Posterior cingulate gyrus (tissue), 11 donors: ENCODE measurements at places on chromosomes 6 and 20.

DNA sequence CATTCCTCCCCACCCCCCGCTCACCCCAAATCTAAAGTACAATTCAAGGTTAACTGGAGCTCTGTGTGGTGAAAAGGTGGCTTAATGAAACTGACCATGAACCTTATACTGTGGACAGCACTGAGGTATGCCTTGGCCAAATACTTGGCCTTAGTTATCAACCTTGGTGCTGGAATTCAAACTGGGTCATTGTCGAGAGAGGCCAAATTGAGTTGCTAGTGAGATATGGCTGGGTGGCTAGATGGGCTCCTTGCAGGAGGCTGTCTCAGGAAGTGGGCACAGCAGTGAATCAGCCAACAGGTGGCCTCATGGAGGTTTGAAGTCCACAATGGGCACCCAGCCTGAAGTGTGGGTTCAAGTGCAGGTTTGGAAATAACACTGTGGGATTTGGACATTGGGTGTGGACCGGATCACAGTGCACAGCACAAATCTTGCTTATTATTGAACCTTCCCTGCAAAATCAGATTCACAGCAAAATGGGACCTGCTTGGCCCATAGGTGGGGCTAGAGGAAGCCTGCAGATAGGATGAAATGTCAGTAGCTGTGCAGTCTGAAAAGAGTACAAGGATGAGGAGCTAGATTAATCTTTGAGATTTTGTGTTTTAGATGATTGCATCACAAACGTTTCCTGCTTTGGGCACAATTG lies 5.6 kb upstream of the BTBD3 start:
- DNase-seq, result no peak

DNA sequence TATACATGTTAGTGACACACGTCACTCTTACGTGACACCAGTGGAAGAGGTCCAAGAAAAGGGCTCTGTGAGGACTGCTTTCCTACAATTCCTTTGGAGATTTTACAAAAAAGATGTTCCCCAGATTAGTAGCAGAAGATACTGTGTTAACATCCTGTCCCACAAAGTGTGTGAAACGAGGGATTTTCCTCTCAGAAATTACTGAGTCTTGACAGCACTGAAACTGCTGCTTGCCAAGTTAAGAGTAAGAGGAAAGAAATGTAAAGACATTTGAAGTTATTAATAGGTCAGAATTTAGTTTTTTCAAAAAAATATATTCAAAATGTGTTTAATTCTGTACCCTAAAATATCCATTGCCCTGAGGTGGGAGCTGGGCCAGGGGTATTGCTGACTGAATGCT lies 58.8 kb upstream of the MAP7 start:
- no peak for DNase-seq

- DNase-seq, result no peak
These were observed 41.9 kb downstream of the TRAM2 start for GRCh38 chr6:52534966-52535390.

DNA sequence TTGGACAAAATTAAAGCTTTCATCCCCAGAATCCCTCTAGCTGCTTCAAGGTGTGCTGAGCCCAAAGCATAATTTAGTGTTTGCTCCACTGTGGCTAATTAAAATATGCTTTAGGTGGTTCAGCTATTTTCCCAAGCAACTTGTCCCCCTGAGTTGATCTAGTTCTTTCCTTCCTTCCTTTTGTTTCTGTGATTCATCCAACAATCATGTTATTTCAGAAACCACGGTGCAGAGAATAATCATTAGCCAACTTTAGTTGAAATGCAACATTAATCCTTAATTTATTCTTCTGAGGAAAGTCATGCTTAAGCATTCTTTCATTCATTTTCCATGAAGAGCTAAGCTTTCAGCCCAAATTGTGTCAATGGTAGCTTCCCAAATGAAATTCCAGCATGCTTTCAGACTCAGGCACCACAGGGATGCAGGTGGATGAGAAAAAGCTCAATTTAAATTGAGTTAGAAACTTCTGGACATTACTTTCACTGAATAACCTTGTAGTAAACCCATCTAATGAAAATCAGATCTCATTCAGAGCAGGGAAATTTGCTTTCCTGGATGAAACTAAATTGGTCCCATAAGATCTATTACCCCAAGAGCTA lies 209.0 kb upstream of the NT5E start:
- no peak for DNase-seq

- DNase-seq, result no peak
These were observed 87.2 kb downstream of the PDE7B start for GRCh38 chr6:135938576-135939207.
